LoVo (cell line): ENCODE measurements at places on chromosomes 6 and 20.

- no peak for DNase-seq
Measured at GRCh38 chr6:44771647-44772415, 384.3 kb downstream of the CDC5L start.

DNA sequence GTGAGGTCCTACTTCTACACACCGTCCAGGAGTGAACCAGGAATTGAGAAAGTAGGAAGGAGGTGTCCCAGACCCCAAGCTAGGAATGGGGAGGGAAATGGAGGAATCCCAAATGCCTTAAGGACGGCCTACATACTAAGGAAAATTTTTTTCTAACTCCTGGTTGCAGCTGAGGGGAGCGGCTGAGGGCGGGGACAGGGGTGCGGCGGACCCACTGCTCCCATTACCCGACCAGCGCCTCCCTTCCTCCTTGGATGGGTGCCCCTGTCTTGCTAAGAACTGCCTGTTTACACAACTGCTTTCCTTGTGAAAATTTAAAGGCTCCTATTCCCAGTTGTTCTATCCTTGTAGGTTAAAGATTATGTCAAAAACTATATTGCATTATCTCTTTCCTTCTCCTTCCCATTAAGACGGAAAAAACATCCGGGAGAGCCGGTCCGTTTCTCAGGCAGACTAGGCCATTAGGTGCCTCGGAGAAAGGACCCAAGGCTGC is 699 bp upstream of the HSPA1B start:
- peak; percentile 85 for DNase-seq

DNA sequence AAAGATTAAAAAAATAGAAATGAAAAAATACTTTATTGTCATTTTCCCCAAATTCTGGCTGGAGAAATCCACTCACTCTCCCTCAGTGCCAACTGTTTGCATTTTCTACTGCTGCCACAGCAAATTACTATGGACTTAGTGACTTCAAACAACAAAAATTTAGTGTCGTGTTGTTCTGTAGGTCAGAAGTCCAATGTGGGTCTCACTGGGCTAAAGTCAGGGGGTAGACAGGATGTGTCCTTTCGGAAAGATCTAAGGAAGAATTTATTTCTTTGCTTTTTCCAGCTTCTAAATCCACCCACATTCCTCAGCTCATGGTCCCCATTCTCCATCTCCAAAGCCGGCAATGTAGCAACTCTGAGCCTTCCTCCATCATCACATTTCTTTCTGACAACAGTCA is 453.3 kb downstream of the KIF16B start:
- no peak for DNase-seq

GRCh38 chr6:1868561-1869261 is 259.0 kb downstream of the FOXC1 start:
- no peak for DNase-seq

- no peak for DNase-seq
Measured at GRCh38 chr20:37737826-37738420, 44.1 kb downstream of the CTNNBL1 start.

GRCh38 chr20:44115762-44116644 is 71.0 kb downstream of the JPH2 start:
- DNase-seq = no peak

GRCh38 chr6:145544514-145544913 is 190.8 kb downstream of the EPM2A start:
- DNase-seq = no peak

- no peak for DNase-seq
Measured at GRCh38 chr6:40611912-40612311, 24.7 kb upstream of the LRFN2 start.
